NCI-H2029 (cell line): ENCODE measurements at places on chromosomes 3 and 15.

DNA sequence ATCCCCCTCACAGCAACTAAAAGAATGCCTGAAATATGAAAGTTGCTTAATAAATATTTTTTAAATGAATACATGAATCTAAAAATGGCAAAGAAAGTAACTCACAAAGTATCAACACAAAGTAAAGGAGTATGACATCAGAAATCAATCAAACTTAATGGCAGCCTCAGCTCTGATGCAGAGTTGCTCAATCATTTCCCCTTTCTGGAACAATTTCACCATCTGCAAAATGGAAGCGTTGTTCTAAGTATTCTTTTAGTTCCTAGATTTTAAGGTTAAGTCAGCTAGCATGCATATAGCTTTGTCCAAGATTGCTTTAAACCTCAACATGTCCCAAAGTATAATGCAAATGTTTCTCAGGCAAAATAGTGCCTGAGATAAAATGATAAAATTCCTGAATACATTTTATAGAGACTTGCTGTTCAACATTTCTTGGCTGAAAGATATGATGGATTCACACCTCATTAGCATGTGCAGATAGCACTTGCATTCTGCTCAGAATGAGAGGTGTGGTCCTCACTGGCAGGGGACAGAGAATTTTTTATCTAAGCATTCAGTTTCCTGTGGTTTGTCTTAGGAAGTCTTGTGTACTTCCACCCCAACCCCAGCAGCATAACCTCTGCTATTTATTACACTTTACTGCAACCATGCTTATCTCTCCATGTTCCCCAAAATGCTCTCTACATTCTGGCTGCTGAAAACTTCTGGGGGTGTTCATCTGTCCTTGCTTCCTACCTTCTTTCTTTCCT, 429.3 kb downstream of the GRM7 start:
- DNase-seq, result no peak

GRCh38 chr15:25777037-25777436, 86.1 kb downstream of the ATP10A start:
- no peak for DNase-seq

DNA sequence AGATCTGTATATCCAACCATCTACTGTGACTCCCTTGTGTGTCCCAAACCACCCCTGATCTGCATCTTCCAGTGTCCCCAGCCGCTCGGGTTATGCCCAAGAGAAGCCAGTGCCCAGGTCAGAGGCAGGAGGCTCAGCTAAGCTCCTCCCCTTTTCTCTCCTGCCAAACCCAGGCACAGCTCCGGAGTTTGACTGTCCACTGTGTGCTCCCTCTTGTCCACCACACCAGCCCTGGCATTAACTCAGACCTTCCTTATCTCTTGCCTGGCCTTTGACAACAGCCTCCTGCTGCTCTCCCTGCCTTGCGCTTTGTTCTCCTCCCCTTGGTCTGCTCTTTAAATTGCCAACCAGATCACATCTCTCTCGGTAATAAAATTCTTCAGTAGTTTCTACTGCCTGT, 39.3 kb downstream of the DGKG start:
- DNase-seq, result no peak

DNA sequence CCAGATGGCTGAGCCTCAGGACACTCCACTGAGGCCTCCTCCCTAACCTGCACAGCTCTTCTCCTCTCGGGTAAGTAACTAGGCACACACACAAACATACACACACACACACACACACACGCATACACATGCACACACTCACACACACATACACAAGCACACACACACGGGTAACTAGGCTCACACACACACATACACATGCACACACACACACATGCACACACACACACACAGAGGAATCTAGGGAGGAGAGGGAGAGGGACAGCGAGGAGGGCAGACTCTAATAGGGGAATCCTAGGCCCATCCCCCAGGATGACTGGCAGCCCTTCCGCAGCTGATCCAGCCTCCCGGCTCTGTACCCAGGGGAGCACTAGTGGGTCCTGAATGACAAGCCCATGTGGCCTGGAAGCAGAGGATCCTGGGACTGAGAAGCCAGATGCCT, 177.4 kb upstream of the LINGO1 start:
- DNase-seq, result no peak

GRCh38 chr3:155012584-155012983, 67.5 kb upstream of the MME start:
- DNase-seq, result no peak

- DNase-seq, result no peak
These were observed 284.8 kb downstream of the TUSC7 start for GRCh38 chr3:116994351-116994879.
